ENCODE measurements at places on chromosomes 3 and 15.
A peak's percentile ranks its signal among the peaks of the same experiment; 100 is the strongest.

DNA sequence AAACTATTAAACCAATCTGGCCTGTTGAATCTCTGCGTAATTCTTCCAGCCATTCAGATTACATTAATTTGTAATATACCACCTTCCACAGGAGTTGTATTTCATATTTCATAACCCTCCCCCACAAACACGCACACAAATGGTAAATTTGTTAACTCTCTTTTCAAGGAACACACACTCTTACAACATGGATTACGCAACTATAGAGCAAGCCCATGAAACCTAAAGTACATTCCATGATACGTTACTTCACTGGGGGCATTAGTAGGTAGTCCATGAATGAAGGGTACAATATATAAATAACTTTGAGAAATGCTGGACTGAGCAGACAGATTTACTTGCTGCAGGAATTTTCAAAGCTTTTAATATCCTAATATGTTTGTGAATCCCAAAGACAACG, 65.0 kb downstream of the TRIM69 start:
- DNase-seq: no peak

- DNase-seq: no peak
These were observed 291.8 kb downstream of the NAALADL2 start for GRCh38 chr3:175150812-175151401.

DNA sequence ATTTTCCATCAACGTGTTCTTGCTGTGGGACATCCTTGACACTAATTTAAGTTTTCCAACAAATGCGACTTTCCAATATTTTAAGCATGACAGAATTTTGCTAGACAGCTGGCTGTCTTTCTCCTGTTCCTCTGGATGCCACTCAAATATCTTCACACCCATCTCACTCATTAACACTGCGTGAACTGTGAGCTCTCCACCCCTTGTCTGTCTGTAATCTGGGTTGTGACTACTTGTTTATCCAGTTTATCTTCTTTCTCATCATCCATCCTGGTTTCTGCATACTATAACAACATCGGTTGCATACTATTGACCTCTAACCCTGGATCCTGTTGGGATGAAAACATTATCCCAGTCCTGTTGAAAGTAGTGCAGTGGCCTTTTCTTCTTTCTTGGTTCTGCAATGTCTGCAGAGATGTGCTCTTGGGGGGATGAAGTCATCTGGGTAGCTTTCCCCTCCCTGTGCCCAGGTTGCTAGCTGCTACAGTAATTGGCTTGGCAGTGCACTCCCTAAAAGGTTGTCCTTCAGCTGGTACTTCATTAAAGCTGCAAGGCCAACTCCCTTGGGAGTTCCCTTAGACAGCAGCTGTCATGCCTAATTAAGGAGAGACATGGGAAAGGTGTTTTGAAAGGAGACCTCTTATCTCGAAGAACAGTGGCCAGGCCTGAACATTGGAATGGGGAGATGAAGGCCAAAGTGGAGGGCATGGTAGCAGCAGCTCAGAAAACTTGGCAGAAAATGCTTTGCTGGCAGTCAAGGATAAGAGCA, 24.7 kb downstream of the KAT2B start:
- no peak for DNase-seq

DNA sequence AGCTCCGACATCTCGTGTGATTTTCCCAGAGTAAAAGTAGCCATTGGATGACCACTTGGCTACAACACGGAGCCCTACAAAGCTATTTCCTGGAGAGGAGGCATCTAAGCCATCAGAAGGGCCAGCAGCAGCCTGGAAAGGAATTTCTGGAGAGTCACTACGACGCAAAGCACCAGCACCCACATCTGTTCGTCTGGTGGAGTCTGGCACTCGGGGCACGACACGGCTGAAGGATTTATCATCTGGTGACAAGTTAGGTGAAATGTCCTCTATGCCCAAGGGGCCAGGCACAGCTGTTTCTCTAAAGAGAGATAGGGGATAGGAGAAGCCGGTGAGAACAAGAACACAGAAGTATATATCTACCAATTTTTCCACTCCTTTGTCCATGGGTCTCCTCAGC, 49.5 kb downstream of the TUBGCP4 start:
- DNase-seq: no peak

- DNase-seq: no peak
These were observed 244.5 kb upstream of the MME start for GRCh38 chr3:154835639-154836038.

DNA sequence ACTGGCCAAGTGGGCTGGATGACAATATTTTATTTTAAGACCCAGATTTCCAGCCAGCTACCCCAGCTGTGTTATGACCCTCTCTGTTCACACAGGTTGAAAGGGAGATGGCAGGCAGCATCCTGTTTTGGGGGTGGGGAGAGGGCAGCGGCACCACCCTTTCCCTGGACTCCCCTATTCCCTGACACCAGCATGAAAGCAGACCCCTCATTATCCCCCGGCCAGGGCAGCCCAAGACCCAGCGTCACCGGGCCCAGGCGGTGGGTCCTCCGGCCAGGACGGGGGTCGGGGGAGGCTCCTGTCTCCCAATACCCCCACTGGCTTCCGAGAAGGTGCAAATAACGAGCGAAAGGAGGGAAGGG, 127.6 kb upstream of the MEF2A start:
- DNase-seq: no peak

GRCh38 chr3:140708815-140709214, 31.0 kb downstream of the TRIM42 start:
- peak; percentile 18 for DNase-seq

GRCh38 chr15:51307811-51308210, 30.6 kb downstream of the CYP19A1 start:
- DNase-seq: peak; percentile 31

DNA sequence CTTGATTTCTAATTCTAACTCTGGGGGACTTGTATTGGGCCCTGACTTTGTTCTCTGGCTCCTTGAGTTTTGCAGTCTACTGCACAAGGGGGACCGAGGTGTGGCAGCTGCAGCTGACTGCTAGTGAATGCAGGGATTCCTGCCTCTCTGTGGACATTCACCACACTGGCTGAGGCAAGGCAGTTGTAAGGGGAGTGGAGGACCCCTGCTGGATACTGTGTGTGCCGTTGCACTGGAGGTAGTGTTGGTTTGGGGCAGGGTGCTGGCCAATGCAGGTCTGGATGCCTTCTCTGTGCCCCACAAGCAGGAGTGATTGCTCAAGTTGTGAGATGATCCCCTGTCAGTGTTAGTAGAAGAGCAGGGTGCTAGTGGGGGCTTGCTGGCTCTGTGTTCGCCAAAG, 626.1 kb downstream of the SQOR start:
- DNase-seq: no peak

GRCh38 chr3:71018799-71019198, 564.7 kb downstream of the FOXP1 start:
- DNase-seq: no peak

DNA sequence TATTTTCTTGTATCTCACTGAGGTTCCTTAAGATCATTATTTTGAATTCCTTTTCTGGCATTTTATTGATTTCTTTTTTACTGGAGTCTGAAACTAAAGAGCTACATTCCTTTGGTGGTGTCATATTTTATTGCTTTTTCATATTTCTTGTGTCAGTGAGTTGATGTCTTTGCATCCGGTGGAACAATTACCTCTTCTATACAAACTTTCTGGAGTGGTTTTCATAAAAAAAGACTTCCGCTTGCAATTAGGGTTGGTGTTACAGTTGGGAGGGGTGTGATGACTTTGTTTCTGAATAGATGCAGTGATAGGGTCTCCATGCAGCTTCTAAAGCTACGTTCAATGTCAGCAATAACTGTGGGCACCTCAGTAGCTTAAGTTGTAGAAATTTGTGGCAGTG, 181.7 kb downstream of the LPP start:
- DNase-seq: no peak

DNA sequence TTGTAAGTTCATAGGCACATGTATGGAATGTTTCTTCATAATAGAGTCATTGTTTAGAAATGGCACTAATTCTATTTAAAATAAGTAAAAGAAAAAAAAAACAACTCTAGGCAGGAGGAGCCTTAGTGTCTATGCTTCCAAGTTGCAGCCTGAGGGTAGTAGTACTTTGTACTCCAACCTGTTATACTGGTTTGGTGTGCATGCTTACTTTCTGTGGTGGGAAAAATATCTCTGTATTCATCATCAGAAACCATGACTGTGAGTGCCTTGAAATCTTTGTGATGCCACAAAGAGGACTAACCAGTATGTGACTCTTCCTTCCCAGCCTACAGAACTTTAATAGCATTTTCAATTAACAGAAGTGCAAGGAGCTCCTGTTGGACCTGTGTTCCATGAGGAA, 4.4 kb downstream of the NAALADL2 start:
- DNase-seq: no peak

DNA sequence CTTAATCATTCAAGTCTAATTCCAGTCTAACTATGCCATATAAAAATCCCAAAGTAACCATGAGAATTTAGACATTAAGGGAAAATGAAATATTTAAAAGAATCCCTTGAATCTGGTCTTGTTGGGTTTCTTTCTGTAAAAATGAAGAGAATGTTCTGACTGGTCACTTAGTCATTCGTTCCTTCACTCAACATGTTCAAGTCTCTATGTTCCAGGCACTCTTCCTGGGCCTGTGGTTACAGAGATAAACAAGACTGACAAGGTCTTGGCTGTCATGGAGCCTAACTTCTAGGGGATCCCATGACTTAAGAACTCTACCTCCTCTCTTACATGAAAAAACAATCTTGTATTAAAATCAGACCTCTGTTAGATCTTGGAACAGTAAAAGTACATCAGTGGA, 638.6 kb upstream of the TBL1XR1 start:
- DNase-seq: peak; percentile 98

- no peak for DNase-seq
These were observed 113.2 kb downstream of the RTP4 start for GRCh38 chr3:187481426-187481825.

- DNase-seq: no peak
These were observed 226.0 kb upstream of the CHRM5 start for GRCh38 chr15:33742306-33742705.

DNA sequence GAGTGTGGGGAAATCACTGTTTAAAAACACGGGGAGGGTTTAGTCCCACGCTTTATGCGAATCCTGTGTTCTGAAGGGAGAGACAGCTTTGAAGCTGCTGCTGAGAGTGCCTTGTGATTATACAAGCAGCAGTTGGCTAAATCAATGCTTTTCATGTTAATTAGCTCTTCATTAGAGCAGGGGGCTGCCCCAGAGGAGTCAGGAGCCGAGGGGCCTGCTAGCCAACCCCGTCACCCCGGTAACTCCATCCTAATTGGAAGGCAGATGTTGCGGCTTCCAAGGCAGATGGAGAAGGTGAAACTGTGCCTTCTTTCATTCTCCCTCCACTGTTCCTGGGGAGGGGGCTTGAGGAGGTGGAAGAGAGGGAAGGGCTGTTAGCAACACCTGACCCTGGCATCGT, 92.4 kb upstream of the ANKRD34C start:
- no peak for DNase-seq

DNA sequence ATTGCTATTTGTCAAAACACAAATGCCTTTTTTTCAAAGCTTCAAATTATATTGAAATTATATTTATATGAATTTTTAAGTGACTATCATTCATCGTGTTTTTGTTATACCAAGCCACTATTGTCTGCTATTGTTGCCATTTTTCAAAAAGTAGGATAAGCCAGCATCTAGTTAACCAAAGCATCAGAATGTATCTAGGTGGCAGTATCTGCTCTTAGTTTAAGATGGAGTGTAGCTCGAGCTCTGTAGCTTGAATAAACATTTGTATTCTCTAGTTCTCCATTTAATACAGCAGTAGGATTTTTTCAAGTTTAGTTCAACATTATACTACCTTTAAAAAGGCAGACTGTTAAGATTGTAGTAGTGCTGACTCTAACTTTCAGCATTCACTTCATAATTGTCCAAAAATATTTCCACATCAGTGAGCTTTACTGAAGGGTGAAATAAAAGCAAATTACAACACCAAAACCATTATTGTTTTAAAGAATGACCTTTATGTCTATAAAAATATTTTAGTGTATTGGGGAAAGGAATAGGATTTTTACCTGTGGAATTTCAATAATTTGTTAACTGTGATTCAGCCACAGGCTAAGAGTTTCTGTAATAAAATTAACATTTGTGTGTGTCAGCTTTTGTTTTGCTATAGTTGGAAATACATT, 19.6 kb upstream of the C15orf61 start:
- peak; percentile 51 for DNase-seq

- no peak for DNase-seq
These were observed 42.9 kb upstream of the MITF start for GRCh38 chr3:69696367-69696766.

DNA sequence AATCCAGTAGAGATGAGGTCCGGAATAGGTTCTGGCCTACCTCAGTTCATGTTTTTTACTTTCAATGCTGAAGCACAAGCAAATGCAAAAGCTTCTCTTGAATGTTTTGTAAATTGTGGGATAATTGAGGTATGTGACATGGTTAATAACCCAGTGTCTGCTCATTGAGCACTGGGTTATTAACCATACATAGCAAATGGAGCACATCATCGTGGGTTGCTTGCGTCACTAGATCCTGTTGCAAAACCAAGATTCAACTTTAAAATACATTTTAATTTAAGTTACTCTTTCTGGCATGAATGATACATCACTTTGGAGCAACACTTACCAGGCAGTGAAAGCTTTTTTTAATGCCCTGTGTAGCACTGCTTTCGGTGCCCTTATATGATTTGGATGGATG, 165.6 kb downstream of the IGF1R start:
- DNase-seq: peak; percentile 28

GRCh38 chr15:79962178-79962577, 8.8 kb downstream of the BCL2A1 start:
- DNase-seq: no peak

DNA sequence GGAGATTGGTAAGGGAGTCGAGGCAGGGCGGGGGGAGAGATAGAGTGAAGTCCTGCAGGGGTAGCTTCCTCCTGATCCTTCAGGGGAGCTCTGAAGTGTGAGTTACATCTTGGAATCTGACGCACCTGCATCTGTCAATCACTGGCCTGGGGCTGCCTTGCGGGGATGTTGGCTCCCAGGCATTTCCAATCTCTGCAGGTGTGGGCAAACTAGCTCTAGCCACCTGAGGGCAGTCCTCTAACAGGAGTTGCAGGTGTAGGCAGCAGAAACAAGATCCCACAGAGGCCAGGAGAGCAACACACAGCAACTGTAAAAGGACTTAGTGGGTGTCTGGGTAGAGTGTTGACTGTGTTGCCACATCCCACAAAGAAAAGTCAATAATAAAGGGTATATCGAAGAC, 63.6 kb downstream of the ZNF621 start:
- DNase-seq: no peak

GRCh38 chr15:91630090-91630489, 223.4 kb upstream of the SLCO3A1 start:
- DNase-seq: no peak

DNA sequence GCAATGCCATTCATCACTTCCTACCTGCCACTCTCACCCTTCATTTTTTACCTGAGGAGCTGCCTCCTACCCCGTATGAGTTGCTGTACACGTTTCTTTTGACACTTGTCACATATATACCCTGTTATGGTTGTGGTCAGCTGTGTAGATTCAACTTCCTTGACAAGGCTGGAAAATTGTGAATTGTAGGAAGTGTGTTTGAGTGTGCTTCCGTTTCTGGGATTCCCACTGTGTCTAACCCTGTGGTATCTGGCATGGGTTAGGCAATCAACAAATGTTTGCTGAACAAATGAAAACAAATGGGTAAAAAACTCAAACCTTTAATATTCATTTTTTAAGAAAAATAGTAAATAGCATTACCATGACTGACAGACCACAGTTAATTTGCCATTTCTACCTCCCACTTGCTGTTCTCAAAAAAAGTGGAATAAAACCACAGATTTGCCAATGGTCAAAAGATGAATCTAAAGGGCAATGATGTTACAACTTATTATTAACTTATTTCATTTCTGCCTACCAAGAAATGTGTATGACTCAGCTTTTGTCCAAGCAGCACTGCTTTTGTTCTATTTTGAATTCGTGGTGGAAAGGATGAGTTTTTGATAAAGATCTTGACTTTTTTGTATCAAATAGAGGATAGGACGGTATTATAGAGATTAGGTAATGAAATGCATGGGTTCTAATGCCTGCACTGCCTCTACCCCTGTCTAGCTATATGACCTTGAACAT, 404.6 kb downstream of the LPP start:
- peak; percentile 52 for DNase-seq
